ENCODE measurements at places on chromosomes 5 and 9.

GRCh38 chr5:143114481-143114880, 289.0 kb downstream of the NR3C1 start:
- no peak for DNase-seq

- DNase-seq, result no peak
Observed at GRCh38 chr5:40736103-40736875, 19.5 kb downstream of the TTC33 start.

DNA sequence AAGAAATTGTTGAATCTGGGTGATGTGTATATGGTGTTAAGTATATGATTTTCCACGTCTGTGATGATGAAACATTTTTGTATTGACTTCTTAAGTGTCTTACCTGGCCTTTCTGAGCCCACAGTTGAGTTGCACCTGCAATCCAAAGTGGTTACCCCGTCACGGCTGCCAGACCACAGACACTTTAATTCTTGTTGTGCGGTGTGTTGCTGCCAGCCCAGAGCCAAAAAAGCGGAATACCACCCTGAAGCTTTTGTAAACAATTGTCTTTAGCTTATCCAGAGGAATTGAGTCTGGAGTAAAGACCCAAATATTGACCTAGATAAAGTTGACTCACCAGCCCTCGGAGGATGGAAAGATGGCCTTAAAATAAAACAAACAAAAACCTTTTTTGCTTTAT, 35.1 kb downstream of the MTAP start:
- no peak for DNase-seq

- DNase-seq, result peak; percentile 26
Observed at GRCh38 chr9:22446589-22446949, at the start of gene DMRTA1. Gene DMRTA1 (plus strand): TSS chr9:22446824. CDS start chr9:22447066, 242 bp downstream.

All from stimulated activated CD4-positive, alpha-beta T cell treated with anti-CD3 and anti-CD28 coated beads, Interleukin-12 subunit alpha, Interleukin-12 subunit beta, amount 100 ng/mL, for 24 hours (primary cell).